ENCODE measurements at places on chromosomes 11 and 22.
A peak's percentile ranks its signal among the peaks of the same experiment; 100 is the strongest.

- DNase-seq, result peak; percentile 83
Observed at GRCh38 chr11:125903711-125904659, at the start of gene DDX25. Gene DDX25, plus strand, starts transcription at chr11:125904508. Its CDS starts 10 bp downstream, at chr11:125904518.

DNA sequence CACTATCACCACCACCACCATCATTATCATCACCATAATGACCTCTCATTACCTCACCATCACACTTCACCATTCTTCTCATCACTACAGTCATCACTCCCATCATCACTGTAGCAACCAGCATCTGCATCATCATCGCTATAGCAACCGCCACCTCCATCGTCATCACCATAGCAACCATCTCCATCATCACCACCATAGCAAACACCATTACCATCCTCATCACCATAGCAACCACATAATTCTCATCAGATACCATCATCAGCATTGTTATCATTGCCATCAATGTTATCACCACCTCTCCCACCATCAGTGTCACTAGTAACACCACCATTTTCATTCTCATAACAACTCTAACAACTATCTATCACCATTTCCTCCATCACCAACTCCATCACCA is 23.1 kb upstream of the CD82 start:
- DNase-seq, result no peak

GRCh38 chr11:100703801-100704575 is 16.9 kb downstream of the ARHGAP42 start:
- no peak for DNase-seq

- DNase-seq, result no peak
Observed at GRCh38 chr11:15976433-15977045, 379.8 kb downstream of the SOX6 start.

DNA sequence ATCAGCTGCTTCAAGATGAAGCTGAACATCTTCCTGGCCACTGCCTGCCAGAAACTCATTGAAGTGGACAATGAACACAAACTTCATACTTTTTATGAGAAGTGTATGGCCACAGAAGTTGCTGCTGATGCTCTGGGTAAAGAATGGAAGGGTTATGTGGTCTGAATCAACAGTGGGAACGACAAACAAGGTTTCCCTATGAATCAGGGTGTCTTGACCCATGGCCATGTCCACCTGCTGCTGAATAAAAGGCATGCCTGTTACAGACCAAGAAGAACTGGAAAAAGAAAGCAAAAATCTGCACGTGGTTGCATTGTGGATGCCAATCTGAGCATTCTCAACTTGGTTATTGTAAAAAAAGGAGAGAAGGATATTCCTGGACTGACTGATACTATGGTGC is 22.2 kb upstream of the BIRC3 start:
- DNase-seq, result no peak

DNA sequence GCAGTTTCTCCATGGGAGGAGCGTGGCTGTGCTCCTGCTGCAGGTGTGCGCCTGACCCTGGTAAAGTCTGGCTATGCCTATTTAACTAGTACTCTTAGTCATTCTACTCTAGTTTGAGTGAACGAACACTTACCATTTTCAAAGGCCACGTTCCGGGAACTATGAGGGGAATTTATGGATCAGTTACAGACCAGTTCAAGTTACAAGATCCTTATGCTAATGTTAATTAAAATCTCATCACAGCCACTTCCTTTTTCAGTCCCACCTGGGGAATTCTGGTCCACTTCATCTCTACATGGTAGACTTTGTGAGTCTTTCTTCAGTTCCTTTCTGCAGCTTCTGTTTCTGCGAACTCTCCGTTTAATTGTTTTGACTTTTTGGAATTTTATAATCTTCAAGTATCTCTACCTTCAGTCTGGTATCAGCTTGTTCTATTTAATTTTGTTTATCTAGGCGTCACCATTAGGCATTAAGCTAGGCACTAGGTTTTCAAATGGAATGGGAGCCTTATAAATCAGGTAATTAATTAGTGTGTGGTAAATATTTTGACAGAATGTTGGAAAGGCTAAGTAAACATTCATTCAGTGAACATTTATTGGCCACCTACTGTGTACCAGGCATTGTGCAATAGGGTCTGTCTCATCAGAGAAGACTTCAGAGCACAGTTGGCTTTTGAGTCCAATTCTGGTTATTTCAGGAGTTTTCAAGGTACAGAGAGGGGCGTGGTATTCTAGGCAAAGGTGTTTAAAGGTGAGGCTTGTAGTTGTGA is 78.9 kb downstream of the GRK3 start:
- no peak for DNase-seq

DNA sequence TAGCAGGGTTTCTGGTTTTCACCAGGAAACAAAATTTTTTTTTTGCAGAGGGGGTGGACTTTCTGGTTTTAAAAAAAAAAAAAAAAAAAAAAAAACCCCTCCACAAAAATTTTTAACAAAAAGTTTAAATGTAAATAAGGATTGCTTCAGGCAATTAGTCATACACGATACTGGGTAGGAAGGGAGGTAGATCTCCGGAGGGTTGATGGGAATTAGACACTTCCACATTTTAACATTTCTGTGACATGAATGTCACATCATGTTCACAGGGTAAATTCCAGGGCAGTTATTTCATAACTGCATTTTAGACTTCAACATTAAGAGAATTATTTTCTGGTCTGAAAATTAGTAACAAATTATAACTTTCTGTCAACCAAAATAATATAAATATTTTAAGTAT is 15.9 kb downstream of the NUP98 start:
- no peak for DNase-seq

DNA sequence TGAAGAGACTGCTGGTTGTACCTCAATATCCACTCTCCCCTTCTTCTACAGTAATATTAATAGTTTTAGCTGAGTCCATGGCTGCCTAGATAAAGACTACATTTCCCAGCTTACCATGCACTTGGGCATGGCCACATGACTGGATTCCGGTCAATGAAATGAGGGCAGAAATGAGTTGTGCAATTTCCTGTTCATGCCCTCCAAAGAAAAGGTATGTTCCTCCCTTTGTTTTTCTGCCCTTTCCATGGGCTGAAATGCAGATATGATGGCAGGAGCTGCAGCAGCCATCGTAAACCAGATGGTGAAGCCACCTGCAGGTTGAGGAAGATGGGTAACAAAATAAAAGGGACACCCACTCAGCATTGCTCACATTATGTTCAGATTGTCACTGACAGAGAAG is 15.3 kb upstream of the ELFN2 start:
- peak; percentile 27 for DNase-seq

Measured in retina (tissue), 1 donor.